Cortex of kidney (tissue), 1 donor: ENCODE measurements at places on chromosomes 7 and 10.

DNA sequence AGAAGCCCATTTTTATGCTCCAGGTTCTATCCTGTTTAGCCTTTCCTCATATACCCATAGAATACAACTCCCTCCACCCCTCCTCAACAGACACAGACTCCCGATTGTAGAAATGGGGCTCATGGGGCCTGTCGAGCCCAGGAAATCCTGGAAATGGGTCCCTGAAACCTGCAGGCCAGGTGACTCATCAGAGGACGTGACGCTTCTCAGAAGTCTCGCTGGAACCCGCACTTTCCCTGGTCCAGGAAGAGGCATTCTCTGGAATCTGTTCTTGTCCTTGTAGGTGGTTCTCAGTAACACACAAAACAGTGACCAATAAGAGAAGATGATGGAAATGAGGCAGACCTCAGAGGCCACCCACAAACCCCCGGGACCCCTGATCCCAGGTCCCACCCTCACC lies 244.8 kb upstream of the PPP2R2D start:
- no peak for DNase-seq

GRCh38 chr10:99557044-99557443 lies 24.3 kb downstream of the NKX2-3 start:
- no peak for DNase-seq

DNA sequence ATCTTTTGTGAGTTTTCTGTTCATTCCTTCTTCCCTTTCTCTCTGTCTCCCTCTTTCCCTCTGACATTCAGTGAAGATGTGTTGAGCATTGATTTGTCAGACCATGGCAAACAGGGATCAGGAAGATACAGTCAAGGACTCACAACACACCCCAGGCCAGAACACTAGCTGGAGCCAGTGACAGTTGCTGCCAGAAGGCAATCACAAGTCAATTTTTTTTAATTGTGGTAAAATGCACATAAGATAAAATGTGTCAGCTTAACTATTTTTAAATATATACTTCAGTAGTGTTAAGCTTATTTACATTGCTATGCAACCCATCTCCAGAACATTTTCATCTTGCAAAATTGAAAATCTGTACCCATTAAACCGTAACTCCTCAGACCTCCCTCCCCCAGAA lies 62.6 kb downstream of the TEX36 start:
- no peak for DNase-seq

GRCh38 chr7:17988141-17988540 lies 39.5 kb downstream of the PRPS1L1 start:
- no peak for DNase-seq

GRCh38 chr7:74405899-74406512 lies 47.7 kb upstream of the GTF2IRD1 start:
- no peak for DNase-seq

- DNase-seq = no peak
Observed at GRCh38 chr7:994592-995308, 11.8 kb downstream of the CYP2W1 start.
